Activated CD4-positive, alpha-beta T cell treated with anti-CD3 and anti-CD28 coated beads, Interleukin-2, amount 10 ng/mL, durations not matched to agents 7 days and 5 days (primary cell): ENCODE measurements at places on chromosomes 6 and 20. TPM values are rescaled to one million over a fixed set of nuclear protein-coding genes. Genes with fewer than 3 reads are reported as not detected.

Gene ACOT8
- total RNA-seq, result 35.0 TPM

Gene FOXA2
- not detected for total RNA-seq

DNA sequence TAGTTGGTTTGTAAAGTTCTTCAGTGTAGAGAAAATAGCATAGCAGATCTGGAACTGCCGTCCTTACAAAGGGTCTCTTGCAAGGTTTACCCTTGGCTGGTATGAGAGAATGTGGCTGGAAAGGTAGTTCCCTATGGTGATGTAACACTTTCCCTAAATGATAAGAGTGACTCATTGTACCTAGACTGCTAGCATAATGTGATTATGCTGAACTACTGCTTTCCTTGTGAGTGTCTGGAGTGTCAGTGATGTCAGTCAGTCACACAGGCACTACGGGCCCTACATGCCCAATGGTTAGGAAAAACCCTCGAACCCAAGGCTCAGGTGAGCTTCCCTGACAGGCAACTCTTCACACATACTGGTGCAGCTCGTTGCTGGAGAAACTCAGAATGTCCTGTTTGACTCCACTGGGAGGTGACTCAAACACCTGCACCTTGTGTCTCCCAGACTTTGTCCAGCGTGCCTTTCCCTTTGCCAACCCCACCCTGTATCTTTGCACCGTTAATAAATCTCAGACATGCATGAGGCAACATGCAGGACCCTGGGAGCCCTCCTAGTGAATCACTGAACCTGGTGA lies 28.4 kb upstream of the LY86 start:
- no peak for DNase-seq

GRCh38 chr6:107732461-107732860 lies 91.7 kb downstream of the SCML4 start:
- DNase-seq, result no peak

DNA sequence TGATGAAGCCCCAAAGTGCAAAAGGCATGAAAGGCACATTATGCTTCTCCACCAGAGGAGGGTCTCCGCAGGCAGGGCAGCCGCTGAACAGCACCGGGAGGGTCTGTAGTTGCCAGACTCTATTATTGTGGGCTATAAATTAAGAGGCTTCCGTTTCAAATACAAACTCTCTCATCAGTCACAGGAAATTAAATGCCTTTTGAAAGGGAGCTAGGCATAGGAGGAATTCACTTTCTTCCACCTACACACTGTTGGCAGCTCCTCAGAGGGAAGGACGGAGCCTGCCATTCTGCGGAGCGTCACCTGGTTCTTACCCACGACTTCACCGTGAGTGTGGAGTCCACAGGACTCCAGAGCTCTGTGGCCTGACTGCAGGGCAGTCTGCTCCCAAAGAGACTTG lies 140.8 kb upstream of the AGPAT4 start:
- no peak for DNase-seq

DNA sequence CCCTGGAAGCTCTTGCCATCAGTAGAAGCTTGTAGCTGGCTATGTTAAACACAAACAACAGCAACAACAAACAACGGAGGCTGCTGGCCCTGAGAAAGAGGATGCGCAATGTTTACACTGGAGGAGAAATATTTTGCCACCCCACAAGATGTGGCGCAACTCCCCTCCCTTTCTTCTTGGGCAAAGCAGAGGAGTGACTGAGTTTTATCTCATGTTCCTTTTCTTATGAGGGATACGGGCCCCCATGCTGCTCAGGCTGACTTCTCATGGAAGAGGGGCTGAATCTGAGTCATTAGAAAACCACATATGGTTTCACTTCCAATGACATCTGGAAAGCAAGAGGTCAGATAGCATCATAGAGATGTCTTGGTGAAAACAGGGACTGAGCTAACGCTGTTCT lies 75.9 kb upstream of the HDDC2 start:
- no peak for DNase-seq

GRCh38 chr6:100554228-100554627 lies 89.5 kb upstream of the SIM1 start:
- no peak for DNase-seq

GRCh38 chr6:22208026-22208425 lies 88.8 kb downstream of the PRL start:
- DNase-seq, result no peak

- DNase-seq, result peak; percentile 35
Observed at GRCh38 chr6:139109558-139109957, 25.3 kb upstream of the HECA start.

- no peak for DNase-seq
Observed at GRCh38 chr6:157806856-157807215, 16.2 kb upstream of the SNX9 start.

- DNase-seq, result no peak
Observed at GRCh38 chr6:117553142-117553541, 49.2 kb downstream of the GOPC start.
